Thoracic aorta (tissue), 2 donors: ENCODE measurements at places on chromosomes 4 and X.
A peak's percentile ranks its signal among the peaks of the same experiment; 100 is the strongest.

GRCh38 chr4:162684998-162685397 lies 481.7 kb downstream of the NAF1 start:
- no peak overlapping the region for H3K4me3 ChIP-seq
- no peak for DNase-seq
- H3K4me1 ChIP-seq, result no peaks in the 10 kb centered on the region
- no peaks in the 10 kb centered on the region for H3K27me3 ChIP-seq

DNA sequence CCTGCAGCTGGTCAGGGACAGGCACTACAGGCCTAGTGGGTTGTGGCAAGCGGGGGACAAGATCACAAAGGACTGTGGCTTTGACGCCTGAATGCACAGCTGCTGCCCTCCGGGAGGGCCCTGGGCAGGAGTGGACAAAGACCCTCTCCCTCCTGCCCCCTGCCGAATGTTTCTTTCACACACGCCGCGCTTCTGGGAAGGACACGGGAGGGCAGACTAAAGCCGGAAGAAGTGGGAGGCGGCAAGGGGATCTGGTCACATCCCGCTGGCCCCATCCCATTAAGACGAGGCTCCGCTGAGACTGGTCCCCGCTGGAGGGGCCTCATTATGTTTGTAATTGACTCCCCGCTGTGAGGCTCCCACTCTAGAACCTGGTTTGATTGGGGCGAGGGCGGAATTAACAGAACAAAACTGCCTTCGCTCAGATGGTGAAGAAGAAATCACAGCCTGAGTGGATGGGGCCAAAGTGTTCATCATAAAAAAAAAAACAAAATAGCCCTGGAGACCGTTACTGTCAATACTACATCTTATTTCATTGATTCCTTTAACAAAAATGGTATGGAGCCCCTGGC lies 37.8 kb upstream of the PSAPL1 start:
- H3K27me3 ChIP-seq, result no peaks in the 10 kb centered on the region
- no peaks in the 10 kb centered on the region for H3K36me3 ChIP-seq
- no peaks in the 10 kb centered on the region for H3K4me1 ChIP-seq
- H3K27ac ChIP-seq, result no peak overlapping the region
- H3K4me3 ChIP-seq, result no peak overlapping the region

GRCh38 chr4:112279882-112280315 lies 5.8 kb downstream of the TIFA start:
- H3K4me1 ChIP-seq, result peaks cover 5% of the 10 kb centered on the region
- peaks cover 5% of the 10 kb centered on the region for H3K36me3 ChIP-seq
- DNase-seq, result no peak

GRCh38 chrX:45660477-45660876 lies 459.8 kb upstream of the DIPK2B start:
- H3K36me3 ChIP-seq, result no peaks in the 10 kb centered on the region
- no peak for DNase-seq
- no peak overlapping the region for H3K4me3 ChIP-seq
- H3K4me1 ChIP-seq, result no peaks in the 10 kb centered on the region
- H3K27ac ChIP-seq, result no peak overlapping the region

DNA sequence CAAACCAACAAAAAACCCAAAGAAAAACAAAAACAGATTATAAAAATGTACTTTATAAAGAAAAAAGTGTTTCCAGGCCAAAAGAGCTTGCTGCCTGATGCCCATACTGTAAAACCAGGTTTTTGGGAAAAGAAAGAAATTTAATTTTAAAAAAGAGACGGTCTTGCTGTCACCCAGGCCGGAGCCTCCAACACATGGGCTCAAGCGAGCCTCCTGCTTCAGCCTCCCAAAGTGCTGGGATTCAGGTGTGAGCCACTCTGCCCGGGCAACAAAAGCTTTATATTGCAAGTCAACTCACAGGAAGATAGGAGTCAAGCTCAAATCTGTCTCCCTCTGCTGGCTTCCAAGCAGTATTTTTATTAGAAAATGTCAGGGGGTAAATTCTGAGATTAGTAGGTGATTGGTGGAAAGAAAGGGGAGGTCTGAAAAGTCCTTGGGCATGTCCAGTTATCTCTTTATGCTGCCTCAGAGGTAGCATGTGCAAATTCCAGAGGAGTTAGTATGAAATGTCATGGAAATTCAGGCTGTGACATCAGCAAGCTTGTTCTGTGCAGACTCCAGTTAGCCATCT lies 39.4 kb downstream of the MGST2 start:
- no peaks in the 10 kb centered on the region for H3K4me1 ChIP-seq
- DNase-seq, result no peak
- no peaks in the 10 kb centered on the region for H3K36me3 ChIP-seq
- H3K4me3 ChIP-seq, result no peak overlapping the region

GRCh38 chr4:7867701-7868435 lies 71.8 kb downstream of the AFAP1 start:
- H3K4me3 ChIP-seq, result no peak overlapping the region
- peaks cover 24% of the 10 kb centered on the region for H3K4me1 ChIP-seq
- H3K36me3 ChIP-seq, result no peaks in the 10 kb centered on the region
- H3K27me3 ChIP-seq, result no peaks in the 10 kb centered on the region
- no peak for DNase-seq
- no peak overlapping the region for H3K27ac ChIP-seq

- no peaks in the 10 kb centered on the region for H3K4me1 ChIP-seq
- H3K27ac ChIP-seq, result peak overlapping the region; percentile 89
- DNase-seq, result peak; percentile 19
- no peaks in the 10 kb centered on the region for H3K36me3 ChIP-seq
- peak overlapping the region; percentile 47 for H3K4me3 ChIP-seq
- H3K27me3 ChIP-seq, result no peaks in the 10 kb centered on the region
Measured at GRCh38 chrX:47540754-47541538, 20.1 kb upstream of the ARAF start.

DNA sequence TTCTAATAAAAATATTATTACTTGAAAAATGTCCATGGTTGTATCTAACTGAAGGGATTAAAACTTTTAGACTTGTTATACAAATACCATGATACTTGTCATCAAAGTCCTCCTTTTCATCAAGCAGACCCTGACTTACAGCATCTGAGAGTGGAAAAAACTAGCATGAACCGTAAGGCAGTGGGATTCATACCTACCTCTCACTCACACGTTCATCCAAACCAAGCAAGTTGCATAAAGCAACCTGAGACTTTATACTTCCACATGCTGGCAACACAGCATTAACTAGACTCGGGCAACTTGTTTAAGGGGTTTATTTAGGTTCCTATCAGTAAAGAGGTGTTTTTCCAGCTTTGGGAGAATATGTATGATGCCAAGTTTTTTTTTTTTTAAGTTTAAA lies 22.6 kb upstream of the TLR7 start:
- no peaks in the 10 kb centered on the region for H3K27me3 ChIP-seq
- no peak for DNase-seq
- no peaks in the 10 kb centered on the region for H3K36me3 ChIP-seq

- no peaks in the 10 kb centered on the region for H3K4me1 ChIP-seq
- no peak overlapping the region for H3K27ac ChIP-seq
- no peaks in the 10 kb centered on the region for H3K27me3 ChIP-seq
- H3K36me3 ChIP-seq, result no peaks in the 10 kb centered on the region
Measured at GRCh38 chr4:83297548-83298260, 13.1 kb upstream of the COQ2 start.

GRCh38 chr4:26766141-26766540 lies 94.5 kb upstream of the STIM2 start:
- H3K4me1 ChIP-seq, result no peaks in the 10 kb centered on the region
- no peak for DNase-seq
- H3K27me3 ChIP-seq, result no peaks in the 10 kb centered on the region
- H3K27ac ChIP-seq, result no peak overlapping the region

GRCh38 chr4:82679531-82679930 lies 117.7 kb upstream of the TMEM150C start:
- H3K4me3 ChIP-seq, result no peak overlapping the region
- H3K4me1 ChIP-seq, result no peaks in the 10 kb centered on the region
- H3K27ac ChIP-seq, result no peak overlapping the region
- DNase-seq, result no peak
- no peaks in the 10 kb centered on the region for H3K36me3 ChIP-seq

GRCh38 chr4:55033296-55033695 lies 92.1 kb downstream of the KDR start:
- H3K27me3 ChIP-seq, result no peaks in the 10 kb centered on the region
- H3K27ac ChIP-seq, result no peak overlapping the region
- no peak overlapping the region for H3K4me3 ChIP-seq
- H3K4me1 ChIP-seq, result peaks cover 38% of the 10 kb centered on the region

GRCh38 chr4:130183766-130184165 lies 1087.8 kb downstream of the C4orf33 start:
- no peak for DNase-seq
- H3K4me3 ChIP-seq, result no peak overlapping the region
- no peaks in the 10 kb centered on the region for H3K4me1 ChIP-seq
- H3K27ac ChIP-seq, result no peak overlapping the region
- H3K27me3 ChIP-seq, result no peaks in the 10 kb centered on the region

- H3K4me3 ChIP-seq, result no peak overlapping the region
- DNase-seq, result no peak
- no peak overlapping the region for H3K27ac ChIP-seq
- no peaks in the 10 kb centered on the region for H3K36me3 ChIP-seq
Measured at GRCh38 chr4:26609868-26610267, 26.0 kb downstream of the TBC1D19 start.

- H3K36me3 ChIP-seq, result no peaks in the 10 kb centered on the region
- no peaks in the 10 kb centered on the region for H3K27me3 ChIP-seq
- H3K4me3 ChIP-seq, result no peak overlapping the region
- H3K27ac ChIP-seq, result no peak overlapping the region
Measured at GRCh38 chr4:60759518-60760245, 440.4 kb upstream of the ADGRL3 start.

GRCh38 chrX:133994576-133994975 lies 9.2 kb upstream of the GPC3 start:
- H3K4me3 ChIP-seq, result no peak overlapping the region
- H3K27ac ChIP-seq, result no peak overlapping the region
- no peaks in the 10 kb centered on the region for H3K36me3 ChIP-seq
- no peak for DNase-seq
- no peaks in the 10 kb centered on the region for H3K27me3 ChIP-seq
- H3K4me1 ChIP-seq, result no peaks in the 10 kb centered on the region

- DNase-seq, result no peak
- H3K27me3 ChIP-seq, result no peaks in the 10 kb centered on the region
- H3K4me1 ChIP-seq, result no peaks in the 10 kb centered on the region
- H3K27ac ChIP-seq, result no peak overlapping the region
- H3K4me3 ChIP-seq, result no peak overlapping the region
- no peaks in the 10 kb centered on the region for H3K36me3 ChIP-seq
Measured at GRCh38 chrX:136588036-136588435, 56.0 kb downstream of the VGLL1 start.

DNA sequence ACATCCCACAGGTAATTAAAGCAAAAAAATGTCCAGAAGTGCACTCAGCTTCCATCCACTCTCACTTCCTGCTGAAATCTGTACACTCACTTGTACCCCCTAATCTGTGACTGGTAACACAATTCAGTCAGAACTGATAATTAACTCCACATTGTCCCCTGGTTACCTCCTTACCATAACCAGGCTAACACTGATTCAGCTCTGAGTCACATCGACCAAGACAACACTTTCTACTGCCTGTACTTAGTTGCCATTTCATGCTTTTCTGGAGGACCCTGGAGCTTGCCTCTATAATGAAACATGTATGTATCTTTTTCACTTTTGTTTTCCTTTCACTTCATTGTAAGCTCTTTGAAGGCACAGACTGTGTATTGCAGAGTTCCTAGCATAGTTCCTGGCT lies 130.9 kb upstream of the GABRG1 start:
- H3K4me1 ChIP-seq, result no peaks in the 10 kb centered on the region
- no peaks in the 10 kb centered on the region for H3K36me3 ChIP-seq
- DNase-seq, result no peak

DNA sequence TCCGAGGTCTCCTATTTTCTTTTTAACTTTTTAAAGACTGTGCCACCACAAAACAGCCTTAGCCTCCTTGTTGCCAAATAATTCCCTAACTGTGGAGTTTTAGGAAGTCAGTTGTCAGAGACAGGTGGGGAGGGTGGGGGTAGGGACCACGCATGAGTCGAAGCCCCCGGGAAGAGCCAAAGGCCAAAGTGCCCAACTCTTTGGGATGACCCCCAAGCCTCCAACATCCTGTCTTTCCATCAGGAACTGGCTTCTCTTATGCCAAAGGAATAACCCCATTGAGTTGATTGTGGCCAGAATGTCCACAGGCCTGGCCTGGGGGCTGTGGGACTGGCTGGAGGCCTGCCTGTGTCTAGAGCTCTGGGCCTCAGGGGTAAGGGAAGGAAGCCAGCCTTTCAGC lies 5.8 kb downstream of the PRRG3 start:
- H3K36me3 ChIP-seq, result no peaks in the 10 kb centered on the region
- no peaks in the 10 kb centered on the region for H3K27me3 ChIP-seq
- H3K27ac ChIP-seq, result no peak overlapping the region
- no peak overlapping the region for H3K4me3 ChIP-seq

DNA sequence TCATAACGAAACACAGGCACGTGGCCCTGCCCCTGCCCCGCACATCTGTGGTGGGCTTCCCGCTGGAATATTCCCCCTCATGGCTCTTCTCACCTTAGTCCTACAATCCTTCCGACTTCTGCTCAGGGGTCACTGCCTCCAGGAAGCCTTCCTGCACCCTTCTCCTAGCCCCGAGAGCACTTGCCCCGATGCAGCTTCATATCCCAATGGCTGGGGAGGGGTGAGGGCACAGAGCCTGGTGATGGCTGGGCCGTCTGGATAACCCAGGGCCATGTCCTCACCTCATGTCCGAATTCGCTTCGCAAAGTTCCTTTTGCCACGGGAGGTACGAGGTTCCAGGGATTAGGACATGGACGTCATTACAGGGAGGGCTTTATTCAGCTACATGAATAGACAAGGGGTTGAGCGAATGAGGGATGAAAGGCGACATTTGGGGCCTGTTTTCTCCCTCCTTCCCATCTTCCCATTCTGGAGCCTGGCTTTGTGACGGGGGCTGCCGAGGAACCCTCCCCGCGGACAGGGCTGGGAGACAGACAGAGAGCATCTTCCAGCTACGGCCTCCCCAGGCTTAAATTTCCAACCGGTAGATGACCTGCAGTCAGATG lies 35.5 kb upstream of the HMX1 start:
- no peak for DNase-seq
- no peak overlapping the region for H3K27ac ChIP-seq
- H3K36me3 ChIP-seq, result no peaks in the 10 kb centered on the region
- H3K4me3 ChIP-seq, result no peak overlapping the region

GRCh38 chr4:54908763-54909162 lies 216.6 kb downstream of the KDR start:
- H3K27me3 ChIP-seq, result no peaks in the 10 kb centered on the region
- H3K36me3 ChIP-seq, result no peaks in the 10 kb centered on the region
- no peak overlapping the region for H3K4me3 ChIP-seq
- H3K4me1 ChIP-seq, result peaks cover 10% of the 10 kb centered on the region
- no peak for DNase-seq

- no peak overlapping the region for H3K27ac ChIP-seq
- no peak for DNase-seq
- no peaks in the 10 kb centered on the region for H3K4me1 ChIP-seq
- H3K4me3 ChIP-seq, result no peak overlapping the region
- no peaks in the 10 kb centered on the region for H3K36me3 ChIP-seq
Measured at GRCh38 chr4:172750910-172751309, 417.7 kb upstream of the GALNT7 start.
